Stimulated activated CD8-positive, alpha-beta memory T cell treated with anti-CD3 and anti-CD28 coated beads, Interleukin-7, amount 100 ng/mL, for 1 hour (primary cell): ENCODE measurements at places on chromosomes 3 and 15.

DNA sequence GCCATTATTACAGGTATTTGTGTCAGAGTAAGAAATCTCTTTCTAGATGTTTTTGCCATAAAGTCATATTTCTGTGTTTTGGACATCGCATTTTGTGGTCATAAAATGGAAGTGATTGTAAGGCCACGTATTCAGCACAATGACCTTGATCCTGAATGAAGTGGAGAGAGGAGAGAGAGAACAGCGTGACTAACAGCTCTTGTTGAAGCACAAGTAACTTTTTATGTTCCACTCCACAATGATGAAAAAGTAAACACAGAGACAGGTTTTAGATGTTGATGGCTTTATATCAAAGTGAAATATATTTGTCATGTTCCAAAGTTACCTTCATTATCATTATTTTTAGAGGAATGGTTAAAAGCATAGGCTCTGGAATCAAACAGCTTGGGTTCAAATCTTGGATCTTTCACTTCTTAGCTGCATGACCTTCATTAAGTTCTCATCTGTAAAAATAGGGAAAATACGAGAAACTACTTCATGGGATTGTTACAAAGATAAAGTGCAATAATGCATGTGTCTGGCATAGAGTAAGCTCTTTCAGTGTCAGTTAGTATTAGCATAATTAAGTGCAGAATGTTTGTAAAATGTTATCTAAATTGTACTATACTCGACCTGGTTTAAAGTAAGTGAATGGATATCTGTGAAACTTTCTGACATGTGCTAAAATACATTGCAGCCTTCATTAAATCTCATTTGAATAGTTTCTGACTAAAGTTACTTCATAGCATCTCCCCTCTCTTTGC lies 341.5 kb upstream of the DNAJC19 start:
- no peak for DNase-seq

DNA sequence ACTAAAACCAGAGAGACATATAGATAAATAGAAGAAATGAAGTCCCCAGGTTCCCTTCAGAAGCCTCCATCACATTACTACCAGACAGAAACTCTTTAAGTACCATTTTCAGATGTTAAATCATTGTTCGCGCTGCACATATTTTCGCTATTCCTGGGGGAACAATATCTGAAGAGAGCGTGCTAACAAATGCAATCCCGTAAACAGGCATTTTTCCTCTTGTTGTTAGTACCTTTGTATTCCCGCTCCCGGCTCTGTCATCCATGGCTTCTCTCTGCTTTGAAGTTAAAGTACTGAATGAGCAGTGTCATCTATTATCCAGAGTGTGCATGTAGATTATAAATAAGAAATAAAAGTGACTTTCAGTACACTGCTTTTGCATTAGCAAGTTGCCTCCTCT lies 412.3 kb downstream of the FOXP1 start:
- no peak for DNase-seq

DNA sequence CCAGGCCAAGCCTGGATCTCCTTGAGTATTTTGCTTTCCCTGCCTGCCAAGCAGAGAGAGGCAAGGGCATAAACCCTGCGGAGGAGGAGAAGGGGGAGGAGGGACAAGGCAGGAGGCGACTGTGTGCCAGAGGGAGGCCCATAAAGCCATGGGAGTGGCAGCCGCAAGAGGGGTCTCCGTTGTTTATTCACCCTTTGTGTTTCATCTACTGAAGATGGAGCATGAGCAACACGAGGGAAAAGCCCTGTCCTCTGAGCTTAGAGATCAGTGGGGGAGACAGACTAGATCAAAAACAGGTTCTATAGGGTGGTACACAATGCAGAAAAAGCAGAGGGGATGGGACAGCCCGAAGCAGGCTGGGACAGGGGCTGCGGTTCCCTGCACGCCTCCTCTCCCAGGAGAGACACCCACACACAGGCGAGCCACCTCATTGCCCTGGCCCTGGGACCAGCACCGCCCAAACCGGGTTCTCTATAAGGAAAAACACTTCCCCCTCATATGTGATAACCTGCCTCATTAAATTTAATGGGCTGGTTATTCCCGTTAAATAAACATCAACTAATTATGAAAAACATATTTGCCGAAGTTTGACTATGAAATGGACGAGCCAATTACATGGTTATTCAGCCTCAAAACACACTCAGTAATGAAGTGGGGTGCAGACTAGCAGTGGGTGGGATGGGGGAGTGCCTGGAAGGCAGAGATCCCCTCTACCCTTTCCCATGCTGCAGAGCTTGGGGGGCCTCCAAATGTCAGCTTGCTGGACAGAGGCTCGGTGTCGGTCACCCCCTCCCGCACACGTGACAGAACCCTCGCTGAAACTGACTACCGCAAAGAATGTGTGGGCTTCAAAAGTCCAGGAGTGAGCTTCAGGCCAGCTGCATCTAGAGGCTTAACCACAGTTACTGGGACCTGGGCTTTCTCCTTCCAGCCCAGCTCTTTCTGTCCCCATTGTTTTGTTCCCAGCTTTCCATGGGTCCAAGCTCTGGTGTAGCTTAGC lies 14.2 kb upstream of the PLXNA1 start:
- no peak for DNase-seq

- no peak for DNase-seq
Observed at GRCh38 chr3:95705786-95706418, 1108.5 kb upstream of the EPHA6 start.

DNA sequence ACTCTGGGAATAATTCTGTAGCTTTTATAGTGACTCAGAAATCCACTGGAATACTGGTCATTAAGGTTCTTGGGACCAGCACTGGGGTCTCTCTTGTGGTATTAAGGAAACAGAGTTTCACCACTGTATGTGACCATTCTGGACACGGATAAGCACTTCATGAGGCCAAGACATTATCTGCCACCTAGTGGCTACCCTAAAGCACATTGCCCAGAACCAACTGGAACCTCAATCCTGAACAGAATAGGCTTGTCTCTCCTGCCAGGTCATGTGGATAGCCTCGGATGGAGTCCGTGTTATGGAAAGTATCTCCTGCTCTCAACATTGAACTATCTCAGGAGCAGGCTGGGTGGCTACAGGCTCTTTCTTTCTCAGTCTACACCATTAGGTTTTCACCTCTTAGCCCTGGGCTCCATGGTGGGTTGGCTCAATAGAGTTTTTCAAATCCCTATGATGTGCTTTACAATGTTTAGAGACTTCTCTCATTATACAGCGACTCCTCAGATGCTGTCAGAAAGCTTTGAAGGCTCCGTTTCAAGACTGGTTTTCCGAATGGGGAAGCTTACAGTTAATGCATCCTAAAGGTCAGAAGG lies 167.6 kb upstream of the ST8SIA2 start:
- no peak for DNase-seq

DNA sequence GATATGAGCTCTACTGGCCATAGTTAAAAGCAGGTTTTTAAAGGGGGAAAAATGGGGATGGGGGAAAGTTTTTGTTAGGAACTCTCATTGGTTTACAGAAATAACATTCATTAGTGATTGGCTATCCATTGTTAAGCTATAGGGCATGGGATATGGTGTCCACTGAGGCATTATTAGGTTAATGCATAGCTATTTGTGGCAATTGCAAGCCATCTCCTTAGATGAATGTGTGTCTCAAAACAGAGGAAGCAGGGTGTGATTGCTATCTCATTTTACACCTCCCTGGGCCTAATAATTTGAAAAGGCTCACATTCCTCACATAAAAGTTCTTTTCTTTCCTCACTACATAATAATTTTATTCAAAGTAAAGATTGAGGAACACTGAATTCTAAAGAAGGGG lies 396.6 kb downstream of the TAFA4 start:
- no peak for DNase-seq

DNA sequence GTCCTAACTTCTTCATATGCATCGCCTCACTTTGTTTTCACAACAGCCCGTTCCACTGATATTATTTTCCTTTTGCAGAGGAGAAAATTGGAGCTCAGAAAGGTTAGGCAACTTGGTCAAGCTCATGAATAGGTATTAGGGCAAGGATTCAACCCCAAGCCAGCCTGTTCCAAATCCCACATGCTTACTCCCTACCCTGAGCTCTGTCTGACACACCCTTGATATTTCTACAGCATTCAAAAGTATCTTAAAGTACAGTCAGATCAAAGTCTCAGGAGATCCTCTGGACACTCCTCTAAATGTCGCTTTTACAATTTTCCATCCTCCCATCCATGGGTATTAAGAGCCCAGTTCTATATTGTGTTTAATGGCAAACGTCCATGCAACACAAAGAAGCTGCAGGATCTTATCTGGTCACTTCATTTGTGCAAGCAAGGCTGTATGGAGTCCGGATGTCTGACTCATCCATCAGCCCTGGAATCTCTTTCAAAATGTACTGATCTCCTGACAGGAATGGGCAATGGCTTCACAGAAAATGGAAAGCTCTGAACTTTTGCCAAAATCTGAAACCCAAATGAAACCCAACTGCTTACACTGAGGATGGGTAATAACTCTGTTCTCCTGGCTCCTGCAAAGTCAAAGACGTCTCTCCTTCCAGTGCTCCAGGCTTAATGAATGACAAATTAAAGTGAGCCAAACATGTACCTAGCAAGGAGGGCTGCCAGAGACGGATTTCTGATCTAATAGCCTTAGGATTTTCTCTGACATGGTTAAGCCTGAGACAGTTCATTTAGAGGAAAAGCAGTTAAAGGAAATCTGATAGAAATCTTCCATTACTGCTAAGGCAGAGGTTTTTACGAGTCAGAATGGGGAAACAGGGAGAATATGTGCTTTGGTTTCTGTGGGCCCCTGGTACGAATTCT lies 230.9 kb upstream of the RORA start:
- DNase-seq: no peak

DNA sequence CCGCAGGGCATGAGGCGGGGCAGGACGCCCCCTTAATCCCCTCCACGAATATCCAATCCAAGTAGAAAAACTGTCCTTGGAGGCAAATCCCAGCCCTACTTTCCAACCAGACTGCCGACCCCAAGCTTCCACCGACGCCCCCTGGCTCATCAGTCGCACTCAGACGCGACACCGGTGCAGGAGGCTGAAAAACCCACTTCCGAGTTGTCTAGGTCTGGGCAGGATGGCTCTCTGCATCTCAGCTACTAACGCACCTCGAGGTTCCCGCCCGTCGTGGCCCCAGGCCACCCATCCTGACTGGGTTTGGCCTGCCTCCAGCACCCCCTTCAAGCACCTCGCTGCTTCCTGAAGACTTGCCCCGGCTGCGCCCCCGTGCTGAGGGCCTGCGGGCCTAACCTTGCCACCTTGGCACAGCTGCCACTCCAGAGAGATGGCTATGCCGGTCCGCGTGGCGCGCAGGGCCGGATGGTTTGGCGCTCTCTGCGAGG lies 15.5 kb downstream of the RGMA start:
- no peak for DNase-seq

DNA sequence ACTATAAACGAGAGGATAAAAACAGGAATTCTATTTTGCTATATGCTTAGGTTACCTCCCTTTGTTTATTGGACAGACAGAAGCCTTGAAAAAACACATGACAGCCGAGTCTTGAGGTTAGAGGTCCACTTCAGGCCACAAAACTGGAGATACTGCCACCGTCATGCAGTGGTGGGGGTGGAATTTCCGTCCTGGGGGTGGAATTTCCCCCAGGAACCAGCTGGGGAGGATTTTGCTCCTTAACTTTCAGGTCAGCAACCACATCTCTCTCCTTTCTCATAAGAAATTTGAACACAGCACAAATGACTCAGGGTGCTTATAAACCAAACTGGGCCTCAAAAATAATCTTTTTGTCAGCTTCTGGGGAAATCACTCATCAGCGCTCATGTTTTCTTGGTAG lies 545.8 kb upstream of the ADAMTS9 start:
- DNase-seq: no peak

- DNase-seq: no peak
Observed at GRCh38 chr15:92035961-92036360, 182.5 kb downstream of the SLCO3A1 start.

DNA sequence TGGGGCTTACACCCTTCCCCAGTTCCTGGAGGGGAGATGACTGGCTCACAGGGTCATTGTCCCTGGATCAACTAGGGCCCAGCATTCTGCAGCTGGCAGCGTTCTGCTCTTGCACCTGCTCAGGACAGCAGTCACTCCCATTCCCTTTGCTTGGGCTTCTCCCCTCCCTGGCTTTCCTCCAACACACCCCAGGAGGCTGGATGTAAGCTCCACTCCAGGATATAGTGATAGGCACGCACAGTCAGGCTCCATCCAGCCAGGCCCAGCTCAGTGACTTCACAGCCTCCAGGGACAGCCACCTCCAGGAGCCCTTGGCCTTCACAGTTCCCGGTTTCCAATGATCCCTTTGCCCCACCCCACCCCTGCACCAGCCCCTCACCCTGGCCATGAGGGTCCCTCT lies 1.9 kb downstream of the SPTBN5 start:
- no peak for DNase-seq

DNA sequence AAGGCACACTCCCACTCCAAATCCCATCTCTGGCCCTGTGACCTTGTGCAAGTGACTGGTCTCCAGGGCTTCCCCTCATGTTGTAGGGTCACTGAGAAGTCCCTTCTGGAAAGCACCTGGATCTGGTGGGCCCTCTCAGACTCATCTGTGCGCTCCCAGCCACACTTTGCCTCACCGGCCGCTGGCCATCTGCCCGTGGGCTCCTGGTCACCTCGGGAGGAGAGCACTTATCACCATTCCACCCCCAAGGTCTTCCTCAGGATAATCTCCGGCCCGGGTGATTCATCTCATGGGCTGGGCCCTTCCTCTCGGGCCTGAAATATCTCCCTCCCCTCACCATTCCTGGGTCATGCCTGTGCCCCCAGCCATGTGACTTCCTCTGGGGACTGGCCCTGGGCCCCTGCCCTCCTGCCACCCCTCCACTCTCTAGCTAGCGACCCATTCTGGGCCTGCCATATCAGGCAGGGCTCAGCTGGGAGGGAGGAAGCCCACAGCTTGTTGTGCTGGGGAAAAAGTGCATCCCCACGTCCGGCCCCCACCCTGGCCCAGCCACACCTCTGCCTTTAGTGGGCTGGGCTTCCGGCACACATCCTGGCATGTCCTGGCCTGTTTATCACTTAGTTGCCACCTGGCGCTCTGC lies 10.6 kb upstream of the WNT7A start:
- DNase-seq: no peak

- DNase-seq: no peak
Observed at GRCh38 chr15:43085921-43086320, 19.9 kb downstream of the UBR1 start.

GRCh38 chr3:44761101-44761423 lies 357 bp downstream of the KIAA1143 start:
- no peak for DNase-seq

- DNase-seq: no peak
Observed at GRCh38 chr3:186209810-186210752, 101.2 kb upstream of the ETV5 start.

GRCh38 chr3:129758785-129759320 lies 134.7 kb downstream of the TMCC1 start:
- no peak for DNase-seq

- DNase-seq: no peak
Observed at GRCh38 chr3:127691489-127691888, 18.7 kb downstream of the ABTB1 start.
